Amniotic epithelial cell (primary cell): ENCODE measurements at places on chromosomes 4 and X.

DNA sequence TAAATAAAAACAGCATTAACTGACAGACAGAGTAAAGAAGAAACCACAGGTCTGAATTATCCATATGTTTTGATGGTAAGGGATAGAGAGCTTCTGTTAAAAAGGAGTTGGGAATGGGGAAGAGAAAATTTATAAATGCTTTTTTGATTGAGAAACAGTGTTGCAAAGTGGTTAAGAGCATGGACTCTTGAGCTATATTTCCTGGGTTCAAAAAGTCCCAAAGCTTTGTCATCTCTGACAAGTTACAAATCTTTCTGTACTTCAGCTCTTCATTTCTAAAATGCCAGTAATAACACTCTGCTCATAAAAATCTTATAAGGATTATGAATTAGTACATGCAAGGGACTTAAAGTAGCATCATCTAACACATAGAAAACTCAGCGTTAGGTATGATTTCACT is 62.2 kb downstream of the N4BP2 start:
- no peak for DNase-seq

DNA sequence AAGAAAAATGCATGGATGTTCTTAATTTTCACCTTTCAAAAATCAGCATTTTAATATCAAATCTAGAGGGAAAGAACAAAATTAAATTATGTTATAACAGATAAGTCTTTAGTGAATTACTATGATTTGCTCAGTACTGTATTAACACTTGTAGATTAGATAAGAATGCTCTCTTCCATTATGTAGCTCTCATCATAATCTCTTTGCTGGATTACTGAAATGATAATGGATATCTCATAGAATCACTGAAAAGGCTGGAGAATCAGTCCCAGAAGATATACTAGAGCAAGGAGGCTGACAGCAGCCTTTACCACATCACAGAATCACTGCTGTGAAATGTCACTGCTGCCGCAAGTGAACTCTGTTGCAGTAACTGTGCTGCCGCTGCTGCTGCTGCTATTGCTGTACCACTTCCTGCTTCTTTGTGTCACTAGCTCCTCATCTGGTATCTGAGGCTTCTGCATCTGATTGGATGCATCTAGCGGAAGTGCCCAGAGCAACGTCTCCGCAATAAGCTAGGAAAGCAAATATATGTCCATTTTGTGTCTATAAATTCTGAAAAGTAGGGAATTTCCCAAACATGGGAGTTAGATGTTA is 738.2 kb downstream of the ADGRL3 start:
- DNase-seq, result no peak

DNA sequence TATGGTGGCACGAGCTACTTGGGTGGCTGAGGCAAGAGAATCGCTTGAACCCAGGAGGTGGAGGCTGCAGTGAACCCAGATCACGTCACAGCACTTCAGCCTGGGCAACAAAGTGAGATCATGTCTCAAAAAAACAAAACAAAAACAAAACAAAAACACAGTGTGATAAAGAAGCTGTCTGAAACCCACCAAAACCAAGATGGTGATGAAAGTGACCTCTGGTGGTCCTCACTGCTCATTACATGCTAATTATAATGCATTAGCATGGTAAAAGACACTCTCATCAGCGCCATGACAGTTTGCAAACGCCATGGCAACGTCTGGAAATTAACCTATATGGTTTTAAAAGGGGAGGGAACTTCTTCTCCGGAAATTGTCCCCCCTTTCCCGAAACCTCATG is 29.4 kb upstream of the OPHN1 start:
- DNase-seq, result peak; percentile 53

GRCh38 chrX:11151799-11152559 is 40.8 kb downstream of the HCCS start:
- DNase-seq, result no peak

GRCh38 chr4:87574996-87575395 is 33.3 kb upstream of the DSPP start:
- peak; percentile 76 for DNase-seq
